Fibroblast of lung (primary cell): ENCODE measurements at places on chromosomes 5 and 9. TPM values are rescaled to one million over a fixed set of nuclear protein-coding genes. Genes with fewer than 3 reads are reported as not detected.

Gene CCDC192
- not detected in 2 replicates for polyA plus RNA-seq

Gene IFNK
- not detected in 2 replicates for polyA plus RNA-seq

Gene CAMK2A
- polyA plus RNA-seq = 1.5 and 3.1 TPM in 2 replicates

Gene SLC26A2
- 7.7 and 10.3 TPM in 2 replicates for polyA plus RNA-seq

Gene ZBTB6
- 6.1 and 8.5 TPM in 2 replicates for polyA plus RNA-seq

Gene ACTBL2
- polyA plus RNA-seq = 0.03 and 0.11 TPM in 2 replicates

Gene ALG2
- polyA plus RNA-seq = 47.6 and 62.2 TPM in 2 replicates

Gene C9
- 0.06 TPM in 1 of 2 replicates, not detected in the other for polyA plus RNA-seq

Gene TMEM252
- not detected in 2 replicates for polyA plus RNA-seq

Gene C8G
- polyA plus RNA-seq = 0.40 TPM in 1 of 2 replicates, not detected in the other

Gene ITGA2
- polyA plus RNA-seq = 9.4 and 32.9 TPM in 2 replicates

Gene NUP188
- 28.8 and 65.8 TPM in 2 replicates for polyA plus RNA-seq

Gene IL4
- polyA plus RNA-seq = not detected in 2 replicates

Gene RASGEF1C
- 0.03 TPM in 1 of 2 replicates, not detected in the other for polyA plus RNA-seq

Gene PCDHA1
- polyA plus RNA-seq = 0.05 and 0.12 TPM in 2 replicates

Gene FRRS1L
- 0.08 and 0.15 TPM in 2 replicates for polyA plus RNA-seq

Gene PRLR
- 0.41 and 0.45 TPM in 2 replicates for polyA plus RNA-seq

Gene GFI1B
- 0.02 and 0.06 TPM in 2 replicates for polyA plus RNA-seq

Gene PCDHB16
- 0.54 and 1.5 TPM in 2 replicates for polyA plus RNA-seq

Gene GNA14
- 0.25 and 0.52 TPM in 2 replicates for polyA plus RNA-seq

Gene ENG
- polyA plus RNA-seq = 59.0 and 62.7 TPM in 2 replicates

Gene ADGRD2
- not detected in 2 replicates for polyA plus RNA-seq

Gene INSL6
- not detected in 2 replicates for polyA plus RNA-seq

Gene FAM221B
- polyA plus RNA-seq = not detected in 2 replicates

Gene ITK
- polyA plus RNA-seq = not detected in 2 replicates

Gene PCSK1
- polyA plus RNA-seq = not detected in 2 replicates

Gene DCTN3
- polyA plus RNA-seq = 157 and 194 TPM in 2 replicates

Gene REXO4
- polyA plus RNA-seq = 16.6 and 17.2 TPM in 2 replicates

Gene PPP3R2
- polyA plus RNA-seq = not detected in 2 replicates

Gene OTULINL
- polyA plus RNA-seq = 0.76 and 2.4 TPM in 2 replicates

Gene IFNA21
- not detected in 2 replicates for polyA plus RNA-seq

Gene PDE6A
- 0.02 TPM in 1 of 2 replicates, not detected in the other for polyA plus RNA-seq

Gene SHOC1
- polyA plus RNA-seq = 0.02 and 0.11 TPM in 2 replicates

Gene CCDC171
- polyA plus RNA-seq = 0.55 and 0.62 TPM in 2 replicates

Gene TPM2
- polyA plus RNA-seq = 1,280 and 1,927 TPM in 2 replicates

Gene ARSK
- polyA plus RNA-seq = 18.6 and 37.3 TPM in 2 replicates

Gene SPOCK1
- polyA plus RNA-seq = 34.9 and 44.9 TPM in 2 replicates

Gene GABRG2
- not detected in 2 replicates for polyA plus RNA-seq

Gene SLC1A3
- polyA plus RNA-seq = 0.52 and 2.2 TPM in 2 replicates

Gene SLC36A3
- not detected in 2 replicates for polyA plus RNA-seq

Gene ABO
- polyA plus RNA-seq = not detected in 2 replicates

Gene PLEKHG4B
- polyA plus RNA-seq = 0.01 and 0.08 TPM in 2 replicates

Gene KIF4B
- 0.01 and 0.02 TPM in 2 replicates for polyA plus RNA-seq

Gene DMRTA1
- 0.05 and 0.06 TPM in 2 replicates for polyA plus RNA-seq

Gene CMBL
- polyA plus RNA-seq = 18.6 and 23.3 TPM in 2 replicates

Gene SEMA4D
- polyA plus RNA-seq = 0.67 and 0.68 TPM in 2 replicates

Gene CDO1
- polyA plus RNA-seq = 0.85 and 2.2 TPM in 2 replicates

Gene TRIM7
- polyA plus RNA-seq = 4.7 and 6.9 TPM in 2 replicates

Gene PCA3
- not detected in 2 replicates for polyA plus RNA-seq

Gene LIFR
- polyA plus RNA-seq = 35.7 and 43.6 TPM in 2 replicates

Gene PCDHGA2
- polyA plus RNA-seq = 4.2 and 5.8 TPM in 2 replicates

Gene GLIPR2
- polyA plus RNA-seq = 57.8 and 108 TPM in 2 replicates

Gene CNTLN
- 8.5 and 9.1 TPM in 2 replicates for polyA plus RNA-seq

Gene RASGRF2
- polyA plus RNA-seq = 3.5 and 17.1 TPM in 2 replicates

Gene LRRC14B
- not detected in 2 replicates for polyA plus RNA-seq

Gene PLGRKT
- 21.6 and 22.8 TPM in 2 replicates for polyA plus RNA-seq

Gene ISL1
- polyA plus RNA-seq = 0.07 TPM in 1 of 2 replicates, not detected in the other
